Stimulated activated naive B cell treated with anti-CD40 and anti-IgM and Interleukin-4, amounts not matched to agents 10 μg/mL and 1 μg/mL and 100 μg/mL, for 72 hours (primary cell): ENCODE measurements at places on chromosomes 6 and 20.

GRCh38 chr20:10954137-10954840, 280.5 kb upstream of the JAG1 start:
- DNase-seq: no peak

DNA sequence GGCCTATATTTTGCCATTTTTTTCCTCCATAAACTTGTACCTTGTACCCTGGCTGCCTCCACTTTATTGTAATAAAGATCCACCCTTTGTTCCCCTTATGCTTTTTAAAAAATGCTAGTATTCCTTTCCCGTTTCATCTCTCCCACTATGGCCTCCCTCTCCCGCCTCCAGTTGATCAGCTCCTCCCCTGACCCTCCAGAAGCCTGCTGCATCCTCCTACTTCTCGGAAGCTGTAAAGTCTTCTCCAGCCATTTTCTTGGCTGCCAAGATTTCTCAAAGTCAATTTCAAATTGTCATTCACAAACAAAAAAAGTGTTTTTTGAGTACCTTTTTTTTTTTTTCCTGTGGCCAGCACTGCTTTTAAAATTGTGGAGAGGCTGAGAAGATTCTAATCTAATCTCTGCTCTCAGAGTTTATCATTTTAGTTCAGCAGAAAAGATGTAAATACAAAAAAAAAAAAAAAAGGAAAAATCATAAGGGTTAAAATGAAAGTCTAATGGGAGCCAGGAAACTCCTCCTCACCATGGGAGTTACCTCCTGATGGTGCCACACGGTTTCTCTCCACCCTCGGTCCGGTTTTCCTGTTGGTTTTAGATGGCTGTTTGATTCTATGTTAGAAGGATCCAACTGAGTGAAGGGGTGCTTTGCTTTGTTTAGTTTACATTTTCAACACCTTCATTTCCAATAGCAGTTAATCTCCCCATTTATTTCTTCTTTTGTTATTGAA, 103.0 kb upstream of the KCNK16 start:
- DNase-seq: no peak

- no peak for DNase-seq
These were observed 64.8 kb downstream of the TSHZ2 start for GRCh38 chr20:53036992-53037391.

DNA sequence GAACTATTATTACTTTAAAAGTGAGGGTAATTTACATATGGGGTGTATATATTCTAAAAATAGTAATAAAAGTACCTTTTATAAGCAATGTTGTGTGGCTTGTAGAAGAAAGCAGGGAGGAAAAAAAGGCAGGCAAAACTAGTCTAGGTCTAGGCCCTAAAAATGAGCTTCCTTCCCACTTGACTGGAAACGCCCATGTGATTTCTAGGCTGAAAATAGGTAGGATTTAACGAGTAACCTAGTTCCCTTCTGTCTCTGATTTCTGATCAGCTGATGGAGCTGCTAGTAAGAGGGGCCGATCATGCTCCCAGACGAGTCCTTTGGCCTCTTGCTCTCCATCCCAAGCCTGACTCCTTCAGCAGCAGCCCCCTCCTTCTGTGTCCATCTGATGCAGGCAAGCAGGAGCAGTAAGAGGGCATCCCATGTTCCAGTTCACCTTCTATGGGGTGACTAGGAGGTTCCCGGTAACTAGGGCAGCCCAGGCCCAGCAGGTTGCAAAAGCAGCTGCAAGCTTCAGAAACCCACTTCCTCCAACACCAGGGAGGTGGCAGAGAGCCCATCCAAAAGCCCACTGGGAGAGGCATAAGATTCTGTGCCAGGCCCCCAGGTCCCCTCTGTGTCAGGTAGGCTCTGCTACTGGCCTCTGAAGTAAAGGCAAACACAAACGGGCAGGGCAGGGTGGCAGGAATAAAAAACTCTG, 24.4 kb downstream of the TBC1D20 start:
- DNase-seq: no peak

GRCh38 chr6:73610444-73611275, 43.1 kb downstream of the SLC17A5 start:
- DNase-seq: no peak

GRCh38 chr20:35091816-35092523, 637 bp downstream of the TRPC4AP start:
- no peak for DNase-seq

DNA sequence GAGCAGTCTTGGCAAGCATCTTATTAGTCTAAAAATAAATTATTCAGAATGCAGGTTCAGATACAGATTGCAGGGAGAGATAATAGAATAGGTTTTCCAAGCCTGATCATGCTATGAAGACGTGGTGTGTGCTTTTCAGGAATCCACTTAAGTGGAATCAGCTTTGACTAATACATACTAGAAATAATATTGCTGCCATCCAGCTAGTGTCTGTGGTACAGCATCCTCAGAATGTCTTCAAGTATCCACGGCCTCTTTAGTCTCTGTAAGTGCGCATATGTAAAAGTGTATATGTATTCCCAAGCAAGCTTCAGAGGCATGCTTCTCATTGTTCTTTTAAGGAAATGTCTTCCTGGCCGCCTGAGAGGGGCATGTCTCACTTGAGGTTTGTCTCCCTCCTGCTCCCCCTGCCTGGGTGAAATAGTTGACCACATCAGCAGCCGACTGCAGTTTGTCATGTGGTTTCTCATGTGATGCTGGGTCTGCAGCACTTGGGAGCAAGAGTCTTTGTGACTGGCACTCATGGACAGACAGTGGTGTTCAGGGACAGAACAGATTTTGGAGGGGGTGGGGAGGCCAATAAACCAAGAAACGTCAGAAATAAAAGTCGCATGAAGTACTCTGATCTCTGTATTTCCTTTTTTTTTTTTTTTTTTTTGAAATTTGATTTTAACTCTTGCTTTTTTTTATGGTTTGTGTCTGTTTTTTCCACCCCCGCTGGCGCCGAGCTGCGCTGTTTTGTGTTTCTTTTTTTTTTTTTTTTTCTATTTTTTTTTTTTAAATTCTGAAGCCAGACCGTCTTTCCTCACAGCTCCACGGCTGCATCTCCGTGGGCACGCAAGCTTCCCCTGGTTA, 150.8 kb downstream of the PRL start:
- no peak for DNase-seq

GRCh38 chr6:75935473-75935793, 137.0 kb downstream of the IMPG1 start:
- no peak for DNase-seq

DNA sequence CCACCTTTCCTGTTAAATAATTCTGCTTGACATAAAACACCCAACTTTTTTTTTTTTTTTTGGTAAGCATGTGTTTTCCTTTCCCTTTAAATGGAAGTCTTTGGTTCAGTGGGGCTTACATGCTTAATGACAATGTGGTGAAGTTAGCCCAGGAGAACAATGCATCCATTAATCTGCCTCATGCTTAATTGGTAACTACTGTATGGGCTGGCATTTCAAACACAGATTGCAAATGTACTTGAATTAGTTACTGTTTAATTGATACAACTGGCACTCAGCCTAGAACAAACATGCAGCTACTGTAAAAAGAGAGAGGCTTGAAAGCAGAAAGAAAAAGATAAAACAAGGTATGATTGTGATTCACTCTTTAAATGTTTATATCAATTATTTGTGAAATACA, 483.6 kb upstream of the NOX3 start:
- no peak for DNase-seq

DNA sequence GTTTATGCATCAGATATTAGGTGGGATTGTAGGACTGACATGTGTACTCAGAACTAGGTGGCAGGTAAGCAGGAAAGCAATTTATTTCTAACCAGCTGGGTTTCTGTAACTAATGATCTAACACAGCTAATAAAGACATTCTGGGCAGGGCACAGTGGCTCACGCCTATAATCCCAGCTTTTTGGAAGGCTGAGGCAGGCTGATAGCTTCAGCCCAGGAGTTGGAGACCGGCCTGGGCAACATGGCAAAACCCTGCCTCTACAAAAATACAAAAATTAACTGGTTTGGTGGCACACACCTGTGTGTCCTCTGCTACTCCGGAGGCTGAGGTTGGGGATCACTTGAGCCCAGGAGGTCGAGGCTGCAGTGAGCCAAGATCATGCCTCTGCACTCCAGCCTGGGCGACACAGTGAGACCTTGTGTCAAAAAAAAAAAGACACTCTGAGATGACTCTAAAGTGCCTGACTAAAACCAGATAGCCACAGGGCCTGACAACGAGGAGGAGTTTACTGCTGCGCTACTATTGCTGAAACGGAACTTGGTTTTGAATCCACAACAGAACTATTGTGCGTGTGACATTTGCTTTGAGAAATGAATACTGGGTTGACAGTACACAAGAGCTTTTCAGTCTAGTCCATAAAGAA, 29.2 kb upstream of the CEP85L start:
- DNase-seq: no peak

GRCh38 chr6:53119349-53119748, 29.3 kb downstream of the GCM1 start:
- no peak for DNase-seq

- DNase-seq: no peak
These were observed 612.4 kb upstream of the IMPG1 start for GRCh38 chr6:76684875-76685274.

DNA sequence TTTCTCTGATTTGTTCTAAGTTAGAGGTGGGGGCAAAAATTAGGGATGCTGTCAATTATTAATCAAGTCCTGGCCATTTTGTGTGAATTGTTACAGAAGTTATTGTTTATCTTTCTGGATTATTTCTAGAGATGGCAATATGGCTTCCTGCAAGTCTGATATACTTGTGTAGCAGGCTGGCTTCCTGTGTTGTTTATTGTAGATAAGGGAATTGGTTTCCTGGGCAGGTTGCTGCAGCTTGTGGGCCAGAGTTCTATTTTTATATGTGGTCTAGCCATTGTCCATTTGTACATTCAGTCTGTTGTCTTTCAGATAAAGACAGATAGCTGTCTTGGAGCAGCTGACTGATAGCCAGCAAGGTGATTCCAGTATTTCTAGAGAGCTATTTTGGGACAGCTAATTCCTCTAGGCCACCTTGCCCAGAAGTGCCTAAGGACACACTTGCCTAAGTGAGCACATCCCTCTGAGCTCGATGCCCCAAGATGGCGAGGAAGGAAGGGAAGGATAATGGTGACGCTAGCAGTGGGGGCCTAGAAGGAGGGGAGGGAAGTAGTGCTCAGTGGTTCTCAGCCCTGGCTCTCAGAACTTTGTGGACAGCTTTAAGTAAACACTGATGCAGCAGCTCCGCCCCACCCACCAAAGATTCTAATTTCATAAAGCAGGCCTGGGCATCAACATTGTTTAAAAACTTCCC, 25.5 kb downstream of the DDO start:
- DNase-seq: no peak

- DNase-seq: no peak
These were observed 100.6 kb upstream of the EMILIN3 start for GRCh38 chr20:41467220-41467619.

- DNase-seq: no peak
These were observed 72.6 kb downstream of the SHPRH start for GRCh38 chr6:145891565-145891964.

GRCh38 chr6:144659202-144660182, 374.4 kb downstream of the UTRN start:
- DNase-seq: peak; percentile 15

GRCh38 chr6:111548368-111548767, 57.3 kb downstream of the TRAF3IP2 start:
- DNase-seq: no peak
